Stimulated activated CD8-positive, alpha-beta memory T cell treated with anti-CD3 and anti-CD28 coated beads, Interleukin-4, amount 100 ng/mL, for 1 hour (primary cell): ENCODE measurements at places on chromosomes 6 and 20.

DNA sequence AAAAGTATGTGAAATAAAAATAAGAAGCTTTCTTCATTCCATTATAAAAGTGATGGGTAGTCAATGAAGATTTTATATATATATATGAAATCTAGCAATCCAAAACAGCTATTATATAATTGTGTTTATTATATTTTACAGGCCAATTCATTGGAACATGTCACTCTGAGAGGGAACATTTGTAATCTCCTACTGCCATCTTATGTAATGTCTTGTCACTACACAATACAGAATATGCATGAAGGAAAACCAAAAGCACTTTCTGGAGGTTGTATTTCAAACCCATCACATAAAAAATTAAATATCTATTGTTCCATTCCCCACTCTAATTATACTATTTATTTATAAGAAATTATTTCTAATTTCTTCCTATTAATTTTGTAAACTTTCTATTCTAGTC lies 31.5 kb upstream of the IRAK1BP1 start:
- DNase-seq = no peak

GRCh38 chr6:34573567-34574183 lies 17.5 kb upstream of the SPDEF start:
- DNase-seq = no peak

GRCh38 chr6:45483021-45483420 lies 105.3 kb upstream of the SUPT3H start:
- no peak for DNase-seq

- DNase-seq = no peak
Observed at GRCh38 chr6:92521553-92521952, 897.8 kb downstream of the EPHA7 start.

- no peak for DNase-seq
Observed at GRCh38 chr20:31675828-31676608, 38.3 kb downstream of the COX4I2 start.

GRCh38 chr6:125749173-125749864 lies at the start of gene HEY2:
Gene HEY2 (plus strand): TSS chr6:125749632. CDS start chr6:125749777, 145 bp downstream.
- DNase-seq = peak; percentile 65

- no peak for DNase-seq
Observed at GRCh38 chr6:78844899-78845298, 22.5 kb upstream of the IRAK1BP1 start.

GRCh38 chr6:89487864-89488263 lies 54.9 kb downstream of the ANKRD6 start:
- DNase-seq = no peak

DNA sequence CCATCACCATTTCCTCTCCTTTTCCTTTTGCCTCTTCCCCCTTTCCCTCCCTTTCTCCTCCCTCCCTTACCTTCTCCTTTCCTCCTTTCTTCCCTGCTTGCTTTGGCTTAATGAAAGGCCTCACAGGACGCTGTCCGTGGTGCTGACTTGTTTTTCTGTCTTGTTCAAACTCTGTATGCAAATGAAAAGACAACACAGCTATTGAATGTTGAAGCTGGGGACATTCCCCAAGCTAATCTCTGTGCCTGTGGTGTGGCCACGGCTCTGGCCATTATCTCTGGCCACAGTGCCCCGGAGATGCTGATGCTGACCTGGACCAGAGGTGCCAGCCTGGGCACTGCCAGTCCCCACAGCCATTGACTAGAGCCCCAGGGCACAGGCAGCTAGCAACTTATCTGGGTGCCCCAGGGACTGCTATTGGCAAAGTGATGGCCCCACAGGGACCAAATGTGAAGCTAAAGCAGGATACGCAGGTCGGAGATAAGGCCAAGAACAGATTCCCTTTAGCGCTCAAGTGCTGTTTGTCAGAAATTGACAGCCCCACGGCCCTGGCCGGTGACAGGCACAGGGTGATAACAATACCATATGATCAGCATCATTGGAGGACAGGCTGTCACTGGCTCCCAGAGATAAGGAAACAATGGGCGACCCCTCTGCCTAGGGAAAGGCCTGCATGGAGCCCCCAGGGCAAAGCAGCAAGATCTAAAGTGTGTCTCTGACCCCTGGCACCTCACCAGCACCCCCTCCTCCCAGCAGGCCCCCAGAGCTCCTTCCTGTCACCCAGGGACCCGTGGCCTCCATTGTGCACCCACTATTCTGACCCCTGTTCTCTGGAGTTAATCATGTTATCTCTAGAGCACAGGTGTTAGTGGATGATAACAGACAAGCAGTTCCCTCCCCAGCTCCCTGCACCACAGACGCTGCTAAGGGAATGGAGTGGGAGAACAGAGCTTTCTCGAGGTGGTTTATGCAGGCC lies 31.6 kb upstream of the SLC32A1 start:
- DNase-seq = no peak

GRCh38 chr20:7868108-7868507 lies 72.2 kb downstream of the HAO1 start:
- DNase-seq = no peak

- no peak for DNase-seq
Observed at GRCh38 chr6:161137320-161137719, 136.5 kb downstream of the AGPAT4 start.

DNA sequence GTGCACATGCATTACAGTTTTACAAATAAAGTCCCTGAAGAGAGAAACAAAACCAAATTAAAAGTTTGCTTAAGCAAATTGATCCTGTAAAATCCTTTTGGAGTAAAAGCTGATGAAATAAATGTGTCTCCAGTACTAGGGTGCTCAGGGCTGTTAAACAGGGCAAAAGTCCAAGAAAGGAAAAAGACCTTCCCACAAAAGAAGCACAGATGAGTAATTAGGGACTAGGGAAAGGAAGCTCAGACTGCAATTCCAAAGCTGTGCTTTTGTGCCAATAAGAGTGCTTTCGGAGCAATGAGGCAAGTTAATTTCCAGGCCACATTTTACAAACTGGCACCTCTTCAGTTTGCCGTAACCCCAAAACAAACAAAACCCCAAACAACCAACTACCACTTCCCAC lies 10.4 kb upstream of the RNF182 start:
- no peak for DNase-seq

- no peak for DNase-seq
Observed at GRCh38 chr6:159416891-159417560, 247.8 kb downstream of the FNDC1 start.

DNA sequence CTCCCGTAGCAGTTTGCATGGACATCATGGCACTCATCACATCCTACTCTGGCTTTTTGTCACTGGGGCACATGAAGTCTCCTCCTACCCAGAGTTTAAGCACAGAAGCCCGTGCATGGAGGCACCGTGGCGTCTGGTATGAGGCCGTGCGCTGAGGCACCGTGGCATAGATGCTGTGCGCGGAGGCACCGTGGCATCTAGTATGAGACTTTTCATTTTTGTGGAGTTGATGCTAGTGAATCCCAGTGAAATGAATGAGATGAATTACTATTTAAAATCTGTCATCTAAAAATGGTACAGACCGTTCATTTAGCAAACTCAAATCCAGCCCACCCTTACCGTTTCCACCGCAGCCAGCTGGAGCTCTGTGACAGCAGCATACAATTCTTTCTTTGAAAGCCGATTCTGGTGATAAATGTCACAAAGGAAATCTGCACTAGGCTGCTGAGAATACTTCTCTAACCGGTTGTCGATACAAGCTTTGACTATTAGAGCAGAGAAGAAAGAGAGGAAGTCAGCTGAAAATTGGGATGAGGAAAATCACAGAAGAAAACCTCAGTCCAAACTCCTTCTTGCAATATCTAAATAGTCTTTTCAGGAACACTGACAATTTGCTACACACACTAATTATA lies 11.3 kb downstream of the CYP24A1 start:
- DNase-seq = no peak

DNA sequence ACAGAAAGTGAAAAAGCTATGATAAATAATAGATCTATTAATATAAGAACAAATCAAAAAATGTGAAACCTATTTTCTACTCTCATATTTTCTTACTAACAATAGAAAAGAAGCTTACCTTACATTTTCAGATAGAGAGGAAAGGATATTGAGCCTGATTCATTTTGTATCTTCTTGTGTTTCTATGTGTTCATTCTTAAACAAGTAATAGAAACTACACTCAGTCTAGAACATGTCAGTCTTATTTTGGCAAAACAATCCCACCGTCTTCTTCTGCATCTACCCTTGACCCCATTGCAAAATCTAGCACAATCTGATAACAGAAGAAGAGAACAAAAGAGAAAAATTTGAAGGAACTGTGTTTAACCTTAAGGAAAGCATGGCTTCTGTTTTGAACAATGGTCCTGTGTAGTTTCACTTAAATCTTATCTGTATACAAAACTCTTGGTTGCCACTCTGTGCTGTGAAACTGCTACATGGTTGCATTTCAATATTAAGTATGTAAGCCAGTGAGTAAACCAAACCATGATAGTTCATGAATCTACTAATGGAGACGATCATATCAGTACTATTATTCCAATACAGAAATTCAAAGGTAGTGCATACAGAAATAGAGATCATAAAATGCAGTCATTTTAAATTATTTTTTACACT lies 69.5 kb upstream of the LGSN start:
- DNase-seq = no peak

GRCh38 chr6:91173651-91174050 lies 586.8 kb upstream of the MAP3K7 start:
- DNase-seq = no peak

- DNase-seq = no peak
Observed at GRCh38 chr6:26003102-26003694, 40.6 kb downstream of the TRIM38 start.

GRCh38 chr6:166526937-166527336 lies 59.5 kb downstream of the RAMACL start:
- no peak for DNase-seq

- no peak for DNase-seq
Observed at GRCh38 chr20:41453010-41453950, 86.7 kb upstream of the EMILIN3 start.

DNA sequence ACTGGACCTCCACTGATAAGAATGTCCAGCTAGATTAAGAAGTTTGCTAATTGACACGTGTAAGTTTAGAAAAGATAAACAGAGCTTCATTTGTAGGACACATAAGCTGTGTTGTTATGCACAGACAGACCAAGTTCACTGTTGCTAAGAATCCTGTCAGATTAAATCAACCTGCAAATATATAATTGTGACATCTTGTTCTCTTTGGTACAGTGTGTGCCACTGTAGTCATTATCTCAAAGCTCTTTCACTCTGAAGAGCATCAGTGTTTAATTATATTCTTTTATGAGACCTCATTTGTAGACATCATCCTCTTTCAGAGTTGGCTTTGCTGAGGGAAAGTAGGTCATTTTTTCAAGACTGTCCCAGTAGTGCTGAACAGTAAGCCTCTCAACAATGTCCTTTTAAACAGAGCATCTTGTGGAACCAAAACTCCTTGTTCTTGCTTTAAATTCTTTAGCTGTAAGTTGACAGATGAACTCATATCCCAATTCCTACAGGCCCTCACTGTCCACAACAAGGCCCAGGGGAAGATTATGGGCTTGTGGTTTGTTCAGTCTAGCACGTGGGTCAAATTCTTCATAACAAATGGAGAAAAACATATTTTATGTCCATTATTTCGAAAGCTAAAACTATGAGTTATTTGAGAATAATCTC lies 252.4 kb downstream of the HDGFL1 start:
- DNase-seq = no peak

DNA sequence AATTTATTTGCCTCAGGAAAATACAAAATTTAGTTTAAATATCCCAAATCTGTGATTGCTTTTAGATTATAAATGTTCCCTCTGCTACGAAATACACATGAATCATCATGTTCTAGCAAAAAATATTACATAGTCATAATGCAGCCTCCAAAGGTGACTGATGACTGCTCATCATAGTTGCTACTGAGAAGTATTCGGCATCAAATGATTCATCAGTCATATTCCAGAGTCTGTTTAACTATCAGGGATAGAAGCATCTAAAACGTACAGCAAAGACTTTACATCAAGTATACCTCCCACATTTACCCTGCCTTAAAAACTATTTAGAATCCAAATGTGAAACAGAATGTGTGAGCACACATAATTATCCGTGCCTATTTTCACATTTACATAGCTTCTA lies 626.0 kb downstream of the CDH26 start:
- no peak for DNase-seq

DNA sequence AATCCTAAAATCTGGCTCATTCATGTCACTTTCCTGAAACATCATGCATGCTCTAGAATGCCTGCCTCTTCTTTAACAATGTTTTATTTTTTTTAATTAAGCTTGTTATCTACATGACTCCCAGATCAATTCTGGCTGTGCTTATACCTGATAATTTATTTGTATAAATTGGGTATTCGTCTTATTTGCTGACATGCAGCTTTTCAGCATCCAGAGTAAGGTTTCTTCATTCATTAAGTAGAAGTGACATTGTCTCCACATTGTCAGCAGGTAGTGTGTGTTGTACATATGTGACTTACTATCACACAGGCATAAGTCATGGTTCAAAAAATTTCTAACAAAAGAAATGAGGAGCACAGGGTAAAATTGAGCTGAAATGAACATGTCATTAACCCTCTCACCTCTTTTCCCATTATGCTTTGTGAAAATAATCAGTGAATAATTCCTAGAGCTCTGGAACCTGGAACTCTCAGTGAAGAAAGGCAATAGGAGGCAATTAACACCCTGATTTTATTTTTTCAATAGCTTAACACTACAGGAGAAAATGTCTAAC lies 157.4 kb downstream of the OPRM1 start:
- DNase-seq = no peak

- no peak for DNase-seq
Observed at GRCh38 chr20:4546786-4547185, 174.9 kb upstream of the PRND start.

GRCh38 chr6:114063956-114064355 lies 93.0 kb upstream of the HDAC2 start:
- DNase-seq = no peak

DNA sequence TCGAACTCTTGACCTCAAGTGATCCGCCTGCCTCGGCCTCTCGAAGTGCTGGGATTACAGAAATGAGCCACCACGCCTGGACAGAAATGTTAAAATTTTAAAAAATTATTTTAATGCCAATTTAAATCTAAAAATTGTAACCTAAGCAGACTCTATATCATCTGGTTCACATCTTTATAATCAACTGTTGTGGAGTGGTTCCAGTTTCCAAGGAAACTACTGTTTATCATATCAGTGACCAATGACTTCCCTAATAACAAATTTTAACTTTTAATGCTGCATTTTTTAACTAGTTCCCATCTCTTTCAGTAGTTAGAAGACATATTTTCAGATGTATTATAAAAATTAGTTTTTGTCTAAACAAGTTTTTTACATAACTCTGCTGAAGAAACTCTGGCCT lies 5.2 kb upstream of the BTN3A2 start:
- DNase-seq = no peak

DNA sequence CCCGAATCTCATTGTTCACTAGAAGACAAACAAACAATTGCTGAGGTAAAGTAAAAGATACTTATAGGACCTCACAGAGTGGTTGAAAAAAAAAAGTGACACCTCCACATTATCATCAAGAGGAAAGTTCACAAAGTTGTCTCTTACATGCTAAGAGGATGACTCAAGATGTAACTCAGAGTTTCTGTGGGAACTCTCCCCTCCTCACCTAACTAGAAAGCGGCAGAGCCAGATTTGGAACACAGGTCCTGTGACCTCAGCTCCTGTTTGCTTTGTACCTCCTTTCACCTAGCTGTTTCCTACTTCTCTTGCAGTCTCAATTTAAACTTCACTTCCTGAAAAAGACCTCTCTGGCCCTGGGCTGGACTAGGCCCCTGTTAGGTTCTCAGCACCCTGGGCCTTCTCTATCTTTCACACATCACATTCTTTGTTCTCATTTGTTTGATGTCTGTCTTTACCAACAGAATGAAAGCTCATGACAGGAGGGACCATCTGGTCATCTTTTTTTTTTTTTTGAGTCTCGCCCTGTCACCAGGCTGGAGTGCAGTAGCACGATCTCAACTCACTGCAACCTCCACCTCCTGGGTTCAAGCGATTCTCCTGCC lies 60.8 kb downstream of the CD24 start:
- no peak for DNase-seq

GRCh38 chr20:10536531-10536930 lies 101.4 kb downstream of the SLX4IP start:
- DNase-seq = no peak
